NCI-H446 treated with DMSO at 0.1 percent for 48 hours (cell line): ENCODE measurements at places on chromosomes 12 and 14.

DNA sequence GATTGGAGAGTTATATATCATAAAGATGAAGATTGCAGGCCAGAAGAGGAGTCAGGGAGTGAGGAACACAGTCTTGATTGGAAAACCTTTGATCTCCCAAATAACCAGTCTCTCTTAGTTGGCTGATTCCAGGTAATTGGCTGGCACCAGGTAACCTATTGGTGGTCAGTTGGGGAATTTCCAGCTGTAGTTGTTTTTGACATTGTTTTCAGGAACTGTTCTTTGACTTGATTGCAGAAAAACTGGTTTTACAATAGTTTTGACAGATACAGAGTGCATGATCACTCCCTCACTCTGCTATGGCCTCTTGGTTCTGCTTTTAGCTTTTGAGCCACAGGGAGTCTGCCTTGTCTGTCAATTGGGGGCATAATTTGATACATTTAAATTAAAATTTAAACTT is 71.6 kb downstream of the ZNF641 start:
- DNase-seq: no peak

GRCh38 chr14:77267937-77268699 is 2.9 kb downstream of the NGB start:
- DNase-seq: no peak

DNA sequence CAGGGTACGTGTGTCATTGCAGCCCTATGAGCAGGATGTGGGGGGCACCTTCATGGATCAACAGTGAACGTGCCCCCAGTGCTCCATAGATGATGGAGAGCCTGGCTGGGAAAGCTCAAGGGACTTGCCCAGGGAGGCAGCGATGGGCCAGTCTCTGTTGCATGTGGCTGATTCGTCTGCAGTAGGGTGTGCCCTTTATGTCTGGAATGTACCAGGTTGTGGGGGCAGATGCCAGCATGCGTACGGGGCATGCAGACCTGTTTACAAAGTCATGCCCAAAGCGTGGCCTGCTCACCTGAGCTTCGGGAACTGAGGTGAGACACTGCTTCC is 72.3 kb downstream of the TESC start:
- DNase-seq: no peak

GRCh38 chr12:3357950-3358525 is 133.0 kb upstream of the PRMT8 start:
- DNase-seq: no peak

DNA sequence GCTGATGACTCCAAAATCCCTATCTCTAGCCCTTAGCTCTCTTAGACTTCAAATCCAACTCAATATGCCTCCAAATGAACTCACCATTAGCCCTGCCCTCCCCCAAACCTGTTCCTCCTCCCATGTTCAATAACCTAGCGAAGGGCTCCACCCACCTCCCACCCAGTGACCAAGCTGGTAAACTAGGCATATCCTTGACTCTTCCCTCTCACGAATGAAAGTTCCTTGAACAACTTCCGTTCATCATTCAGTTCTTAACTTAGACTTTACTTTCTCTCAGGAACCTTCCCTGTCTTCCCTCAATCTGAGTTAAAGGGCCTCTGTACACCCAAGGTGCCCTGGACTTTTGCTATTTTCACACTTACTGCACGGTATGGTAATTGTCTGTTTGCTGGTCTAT is 1.9 kb upstream of the KLHDC1 start:
- DNase-seq: no peak

GRCh38 chr14:69079747-69080146 is 73.2 kb downstream of the DCAF5 start:
- no peak for DNase-seq

DNA sequence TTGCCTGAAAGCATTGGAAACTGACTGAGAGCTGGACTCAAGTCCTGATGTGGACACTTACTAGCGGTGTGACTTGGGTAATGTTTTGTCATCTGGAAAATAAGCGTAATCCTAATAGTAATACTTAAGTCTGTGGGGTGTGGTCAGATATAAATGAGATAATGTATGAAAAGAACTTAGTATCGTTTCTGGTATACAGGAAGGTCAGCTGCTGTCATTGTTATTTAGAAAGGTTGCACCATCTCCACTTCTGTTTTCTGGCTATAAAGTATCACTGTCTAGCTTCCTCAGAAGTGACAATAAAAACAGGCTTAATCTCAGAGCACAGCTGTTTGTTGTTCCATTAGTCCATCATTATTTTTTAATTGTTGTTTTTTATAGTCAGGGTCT is 34.1 kb upstream of the TUBA1C start:
- no peak for DNase-seq

DNA sequence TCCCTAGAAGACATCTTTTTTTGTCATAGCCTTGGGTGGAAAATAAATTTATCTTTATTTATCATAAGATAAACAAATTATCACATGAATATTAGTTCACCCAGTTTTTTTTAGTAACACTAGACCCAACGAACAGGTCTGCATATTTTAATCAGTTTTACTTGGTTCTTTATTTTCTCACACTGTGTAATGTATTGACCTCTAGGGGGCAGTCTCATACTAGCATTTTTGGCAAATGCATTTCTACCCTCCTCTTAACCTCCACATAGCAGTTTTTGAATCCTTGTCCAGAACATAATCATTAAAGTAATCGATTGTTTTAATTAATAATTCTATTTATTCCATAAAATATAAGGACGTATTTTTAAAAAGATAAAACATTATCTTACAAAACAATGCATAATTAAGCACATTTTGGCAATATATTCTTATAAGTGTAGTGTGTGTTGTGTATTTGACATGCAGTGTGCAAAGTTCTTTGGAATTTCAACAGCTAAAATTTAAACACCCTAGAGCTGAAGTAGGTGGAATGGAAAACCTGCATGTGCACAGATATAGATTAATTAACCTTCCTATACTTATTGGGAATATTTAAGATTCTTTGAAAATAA is 31.6 kb upstream of the PTPRQ start:
- peak; percentile 30 for DNase-seq

- DNase-seq: no peak
These were observed 260.4 kb upstream of the PPFIA2 start for GRCh38 chr12:82019533-82019932.

DNA sequence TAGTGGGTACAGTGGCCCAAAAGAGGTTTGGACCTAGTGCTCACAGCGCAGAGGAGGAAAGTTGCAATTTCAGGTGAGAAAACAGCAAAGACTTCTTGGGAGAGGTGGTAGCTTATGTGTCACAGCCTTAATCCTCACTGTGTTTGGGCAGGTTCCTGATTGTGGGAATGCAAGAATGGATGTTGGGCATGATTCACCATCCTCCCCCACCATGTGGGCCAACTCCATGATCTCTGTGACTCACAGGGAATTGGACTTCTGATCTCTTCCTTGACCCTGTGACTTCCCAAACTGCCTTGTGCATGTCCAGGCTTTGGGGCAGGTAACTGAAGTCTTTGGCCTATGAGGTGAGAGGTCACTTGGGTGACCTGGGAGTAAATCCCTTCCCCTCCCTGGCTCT is 1.8 kb upstream of the CHST11 start:
- DNase-seq: no peak

- DNase-seq: no peak
These were observed 11.4 kb downstream of the CMTM5 start for GRCh38 chr14:23387916-23388882.

DNA sequence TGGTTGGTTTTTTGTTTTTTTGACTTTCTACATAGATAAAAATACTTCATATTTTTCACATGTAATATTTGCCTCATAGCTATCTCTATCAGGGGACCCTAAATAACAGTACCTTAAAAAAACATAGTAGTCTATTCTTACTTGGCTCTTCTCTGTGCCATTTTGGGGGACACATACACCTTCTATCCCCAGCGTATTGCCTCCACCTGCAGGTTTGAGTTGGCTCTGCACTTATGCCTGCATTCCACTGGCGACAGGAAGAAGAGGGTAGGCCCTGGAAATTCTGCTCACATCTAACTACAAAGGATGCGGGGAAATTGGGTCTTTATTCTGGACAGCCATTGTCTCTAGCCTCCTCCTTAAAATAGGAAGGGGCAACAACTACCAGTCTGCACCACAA is 13.8 kb upstream of the IFI27L2 start:
- no peak for DNase-seq

- DNase-seq: no peak
These were observed 204.9 kb upstream of the FRMD6 start for GRCh38 chr14:51446771-51447170.

DNA sequence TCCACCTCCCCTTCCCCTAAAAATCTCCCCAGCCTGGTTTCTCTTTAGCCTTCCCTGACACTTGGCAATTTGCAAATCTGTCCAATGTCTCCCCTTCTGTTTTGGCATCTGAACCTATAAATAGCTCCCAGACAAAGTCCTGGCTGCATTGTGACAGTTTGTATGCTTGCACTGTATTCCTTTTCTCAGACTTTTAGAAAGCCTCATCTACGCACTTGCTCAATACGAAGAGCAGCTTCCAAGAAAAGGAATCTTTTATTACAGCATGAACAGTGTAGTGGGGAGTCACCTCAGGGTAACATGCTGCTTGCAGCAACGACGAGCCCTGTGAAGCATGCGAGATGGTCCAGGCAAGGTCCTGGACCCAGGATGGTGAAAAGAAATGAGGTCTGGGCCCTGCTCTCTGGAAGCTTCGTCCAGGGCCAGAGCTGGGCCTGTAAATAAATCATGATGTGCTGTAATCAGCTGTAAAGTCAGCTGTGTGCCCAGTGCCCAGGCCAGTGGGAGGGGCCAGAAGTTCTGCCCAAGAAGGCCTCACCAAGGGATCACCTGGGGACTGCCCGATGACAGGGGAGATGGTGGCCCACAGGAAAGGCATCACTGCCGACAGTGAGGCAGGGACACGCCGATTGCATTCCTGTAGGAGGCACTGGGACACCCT is 88.3 kb downstream of the RIN3 start:
- DNase-seq: no peak

DNA sequence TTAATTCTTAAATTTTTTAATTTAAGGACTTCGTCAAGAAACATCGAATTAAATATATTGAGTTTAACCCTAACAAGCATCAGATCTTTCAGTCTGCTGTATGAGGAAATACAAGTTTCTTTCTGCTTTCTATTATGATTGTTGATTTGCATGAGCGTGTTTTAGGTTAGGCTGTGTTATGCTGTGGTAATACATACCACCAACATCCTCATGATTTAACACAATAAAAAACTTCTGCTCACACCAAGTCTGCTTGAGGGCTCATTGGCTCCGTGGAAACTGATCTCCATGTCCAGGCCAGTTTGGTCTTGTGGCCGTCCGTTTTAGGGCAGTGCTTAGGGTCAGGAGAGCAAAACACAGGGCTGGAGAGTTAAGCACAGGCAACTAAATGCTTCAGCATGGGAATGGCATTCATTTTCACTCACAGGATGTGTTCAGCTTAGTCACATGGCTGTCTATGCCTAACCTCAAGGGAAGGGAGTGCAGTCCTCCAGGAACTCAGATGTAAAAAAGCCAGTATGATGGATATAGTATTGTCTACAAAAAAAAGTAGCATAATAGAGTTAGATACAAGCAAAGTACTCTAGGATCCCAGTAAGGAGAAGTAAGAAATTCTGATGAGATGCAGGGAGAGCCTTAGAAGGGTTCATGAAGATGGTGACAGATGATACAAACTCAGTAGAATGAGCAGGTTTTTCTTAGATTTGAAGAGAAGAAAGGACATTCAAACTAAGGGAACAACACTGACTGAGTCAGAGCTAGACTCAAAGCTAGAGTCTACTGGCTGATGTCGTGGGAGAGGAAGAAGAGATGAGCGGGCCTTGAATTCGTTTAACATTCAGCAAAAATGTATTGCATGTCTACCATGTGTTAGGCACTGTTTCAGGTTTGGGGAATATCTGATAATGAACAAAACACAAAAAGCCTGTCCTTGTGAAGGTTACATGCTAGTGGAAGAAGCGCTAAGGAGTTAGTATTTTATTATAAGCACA is 16.3 kb downstream of the MARK3 start:
- DNase-seq: no peak

DNA sequence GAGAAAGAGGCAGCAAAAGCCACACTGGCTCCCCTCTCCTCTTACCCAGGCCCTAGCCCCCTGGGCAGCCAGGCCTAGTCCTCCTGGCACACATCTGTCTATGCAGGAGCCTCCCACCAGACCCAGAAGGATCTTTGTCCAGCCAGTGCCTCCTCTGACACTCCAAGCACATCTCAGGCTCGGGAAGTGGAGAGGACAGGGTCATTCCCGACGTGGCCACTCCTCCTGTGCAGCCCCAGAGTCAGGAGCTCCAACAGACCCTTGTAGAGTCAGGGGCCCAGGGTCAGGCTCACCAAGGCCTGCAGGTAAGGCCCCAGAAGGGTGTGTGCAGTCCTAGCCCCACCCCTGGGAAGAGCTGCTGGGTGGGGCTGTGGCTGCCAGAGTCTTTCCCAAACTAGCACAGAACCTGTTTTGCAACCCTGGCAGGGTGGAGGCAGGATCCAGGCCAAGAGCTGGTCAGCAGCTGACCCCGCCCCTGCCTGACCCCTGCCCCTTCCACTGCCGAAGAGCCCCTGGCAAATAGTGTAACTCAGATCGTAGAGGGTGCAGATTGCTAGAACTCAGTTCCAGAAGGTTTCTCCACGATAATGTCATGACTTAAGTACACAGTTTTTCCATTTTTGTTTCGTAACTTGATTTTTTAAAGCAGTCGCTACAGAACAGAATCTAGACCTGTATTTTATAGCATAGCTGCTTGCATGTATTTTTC is 26.6 kb upstream of the PNMA1 start:
- DNase-seq: no peak

DNA sequence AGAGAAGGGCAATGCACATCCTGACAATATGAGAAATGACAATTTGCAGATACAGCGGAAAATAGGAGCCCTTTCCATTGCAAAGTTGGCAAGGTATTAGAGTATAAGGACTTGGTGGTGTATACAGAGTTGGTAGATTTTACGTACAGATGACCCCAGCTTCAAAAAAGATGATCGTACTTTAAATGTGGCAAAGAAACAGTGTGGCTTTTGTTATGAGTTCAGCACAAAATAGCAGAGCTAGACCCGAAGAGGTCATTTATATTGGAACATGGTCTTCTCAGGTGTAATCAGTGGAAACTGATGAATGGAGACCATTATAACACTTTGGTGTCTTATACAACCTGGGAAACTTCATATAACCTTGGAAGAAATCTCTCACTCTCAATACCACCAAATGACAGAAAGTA is 2.3 kb downstream of the CLEC2B start:
- no peak for DNase-seq

- DNase-seq: no peak
These were observed 430.3 kb downstream of the RAD51B start for GRCh38 chr14:68249661-68250451.

- DNase-seq: peak; percentile 45
These were observed 33.3 kb downstream of the TDG start for GRCh38 chr12:103998976-103999375.

GRCh38 chr14:64707661-64708060 is 3.4 kb downstream of the PLEKHG3 start:
- DNase-seq: no peak

GRCh38 chr14:94685166-94685581 is 73.0 kb downstream of the SERPINA3 start:
- no peak for DNase-seq

GRCh38 chr12:93019212-93019927 is 90.3 kb upstream of the EEA1 start:
- no peak for DNase-seq

DNA sequence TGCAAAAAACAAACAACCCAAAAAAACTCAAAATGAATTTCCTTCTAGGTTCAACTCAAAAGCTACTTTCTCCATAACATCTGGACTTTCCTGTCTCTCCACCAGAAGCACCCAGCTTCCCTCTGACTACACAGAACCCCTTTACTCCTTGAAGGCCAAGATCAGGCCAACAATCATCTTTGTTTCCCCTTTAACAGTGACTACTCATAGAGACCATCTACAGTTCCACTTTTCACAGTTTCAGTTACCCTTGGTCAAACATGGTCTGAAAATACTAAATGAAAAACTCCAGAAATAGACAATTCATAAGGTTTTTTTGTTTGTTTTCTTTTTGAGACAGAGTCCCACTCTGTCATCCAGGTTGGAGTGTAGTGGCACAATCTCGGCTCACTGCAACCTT is 11.8 kb downstream of the GCH1 start:
- DNase-seq: no peak
